ENCODE measurements at places on chromosomes 1 and 21.

DNA sequence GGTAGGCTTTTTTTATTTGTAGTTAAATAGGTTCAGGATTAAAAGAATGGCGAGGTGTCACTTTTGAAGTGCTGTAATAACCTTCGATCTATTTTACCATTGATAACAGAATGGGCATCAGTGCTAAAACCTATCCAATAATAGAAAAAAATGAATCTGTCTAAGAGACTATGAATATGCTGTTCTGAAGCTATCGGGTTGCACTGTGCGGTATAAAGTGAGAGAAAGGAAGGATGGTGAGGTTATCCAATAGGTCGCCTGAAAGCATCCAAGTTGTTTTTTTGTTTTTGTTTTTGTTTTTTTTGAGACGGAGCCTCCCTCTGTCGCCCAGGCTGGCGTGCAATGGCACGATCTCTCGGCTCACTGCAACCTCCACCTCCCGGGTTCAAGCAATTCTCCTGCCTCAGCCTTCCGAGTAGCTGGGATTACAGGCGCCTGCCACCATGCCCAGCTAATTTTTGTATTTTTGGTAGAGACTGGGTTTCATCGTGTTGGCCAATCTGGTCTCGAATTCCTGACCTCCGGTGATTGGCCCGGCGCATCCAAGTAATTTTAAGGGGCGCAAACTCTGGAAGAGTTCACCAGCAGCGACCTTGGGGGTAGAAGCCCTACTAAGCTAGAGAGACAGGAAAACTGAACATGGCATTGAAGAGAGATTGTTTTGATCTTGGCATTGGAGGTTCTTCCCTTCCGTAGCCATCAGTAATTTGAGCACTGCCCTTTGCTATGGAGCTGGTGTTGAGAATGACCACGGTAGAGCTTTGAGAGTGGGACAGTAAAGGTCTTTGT, 8.7 kb upstream of the MDM4 start:
- no peak for DNase-seq

GRCh38 chr1:91057784-91058183, 35.9 kb upstream of the ZNF644 start:
- DNase-seq = no peak

GRCh38 chr1:58896246-58897183, 112.7 kb upstream of the JUN start:
- DNase-seq = no peak

DNA sequence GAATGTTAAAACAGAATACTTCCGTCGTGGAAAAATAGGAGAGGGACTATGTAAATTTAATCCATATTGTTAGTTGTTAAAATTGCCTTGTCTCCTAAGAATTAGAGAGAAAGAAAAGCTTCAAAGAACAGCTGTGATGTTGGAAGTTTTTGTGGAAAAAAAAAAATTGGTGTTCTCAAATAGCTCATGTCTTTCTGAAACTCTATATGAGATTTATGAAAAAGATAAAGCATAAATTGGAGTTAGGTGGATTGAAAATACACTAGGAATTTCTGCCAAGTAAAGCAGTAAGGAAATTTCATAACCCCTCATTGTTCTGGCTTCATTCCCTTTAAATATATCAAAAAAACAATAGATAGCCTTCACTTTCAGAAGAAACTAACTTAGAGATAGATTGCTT, 274.0 kb upstream of the ADAMTS5 start:
- DNase-seq = no peak

All from stimulated activated CD8-positive, alpha-beta memory T cell treated with anti-CD3 and anti-CD28 coated beads, Interleukin-4, amount 100 ng/mL, for 1 hour (primary cell).